ENCODE measurements at places on chromosomes 2 and 18. TPM values are rescaled to one million over a fixed set of nuclear protein-coding genes. Genes with fewer than 3 reads are reported as not detected.

DNA sequence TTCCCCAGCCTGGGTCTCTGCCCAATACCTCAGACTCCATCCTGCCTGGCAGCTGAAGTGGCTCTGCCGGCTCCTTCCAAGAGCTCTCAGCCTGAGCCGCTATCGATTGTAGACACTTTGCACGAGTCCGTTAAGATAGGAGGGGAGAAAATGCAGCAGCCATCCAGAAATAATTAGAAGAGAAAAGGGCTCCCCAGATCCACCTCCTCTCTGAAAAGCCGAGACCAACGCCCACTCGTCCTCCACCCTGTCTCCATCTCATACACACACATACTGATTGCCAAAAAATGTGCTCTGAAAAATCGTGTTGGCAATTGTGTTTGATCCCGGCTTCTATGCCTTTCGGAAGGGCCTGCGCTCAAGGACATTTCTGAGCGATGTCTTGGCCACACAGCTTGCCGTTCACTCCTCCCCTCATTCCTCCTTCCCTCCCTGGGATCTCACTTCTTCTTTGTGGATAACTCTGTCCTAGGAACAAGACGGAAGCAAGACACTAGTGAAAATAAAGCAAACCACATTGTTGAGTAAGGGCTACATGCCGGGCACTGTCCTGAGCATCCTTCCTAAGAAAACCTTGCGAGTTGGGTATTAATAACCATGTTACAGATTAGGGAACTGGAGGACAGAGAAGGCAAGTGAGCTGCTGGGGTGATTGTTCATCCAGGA, 372.8 kb upstream of the MYT1L start:
- no peak overlapping the region for H3K27ac ChIP-seq
- H3K36me3 ChIP-seq = no peaks in the 10 kb centered on the region
- no peaks in the 10 kb centered on the region for H3K27me3 ChIP-seq
- H3K4me1 ChIP-seq = peaks cover 23% of the 10 kb centered on the region
- H3K4me3 ChIP-seq = no peak overlapping the region

GRCh38 chr2:184685999-184686841, 87.9 kb downstream of the ZNF804A start:
- no peak overlapping the region for H3K27ac ChIP-seq
- no peaks in the 10 kb centered on the region for H3K36me3 ChIP-seq
- no peak for DNase-seq
- no peaks in the 10 kb centered on the region for H3K4me1 ChIP-seq

GRCh38 chr2:27683390-27684071, 19.8 kb downstream of the SLC4A1AP start:
- H3K27me3 ChIP-seq = no peaks in the 10 kb centered on the region
- H3K4me3 ChIP-seq = no peak overlapping the region
- peak overlapping the region; percentile 87 for H3K27ac ChIP-seq
- H3K4me1 ChIP-seq = peaks cover 25% of the 10 kb centered on the region
- H3K36me3 ChIP-seq = peaks cover 22% of the 10 kb centered on the region

DNA sequence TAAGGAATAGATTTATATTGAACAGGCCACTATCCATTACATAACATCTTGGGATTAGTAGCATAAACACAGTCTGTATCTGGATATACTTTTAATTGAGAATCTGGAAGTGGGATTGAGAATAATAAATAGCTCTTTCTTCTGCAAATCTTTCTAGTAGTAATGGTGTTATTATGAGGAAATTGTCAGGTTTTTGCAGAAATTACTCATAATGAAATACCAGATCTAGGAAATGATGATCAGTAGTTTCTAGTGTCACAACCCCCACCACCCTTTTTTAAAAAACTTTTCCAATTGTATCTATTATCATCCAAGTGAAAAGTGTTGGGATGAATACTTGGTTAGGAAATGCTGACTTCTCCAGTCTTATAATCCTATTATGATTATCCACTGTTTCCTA, 18.7 kb downstream of the NBEAL1 start:
- H3K4me1 ChIP-seq = peaks cover 13% of the 10 kb centered on the region
- H3K27me3 ChIP-seq = no peaks in the 10 kb centered on the region
- H3K36me3 ChIP-seq = no peaks in the 10 kb centered on the region
- peak overlapping the region; percentile 11 for H3K27ac ChIP-seq
- no peak for DNase-seq

- no peaks in the 10 kb centered on the region for H3K27me3 ChIP-seq
- H3K4me1 ChIP-seq = no peaks in the 10 kb centered on the region
- DNase-seq = no peak
- no peak overlapping the region for H3K4me3 ChIP-seq
Measured at GRCh38 chr18:51753365-51754057, 556.0 kb upstream of the MEX3C start.

DNA sequence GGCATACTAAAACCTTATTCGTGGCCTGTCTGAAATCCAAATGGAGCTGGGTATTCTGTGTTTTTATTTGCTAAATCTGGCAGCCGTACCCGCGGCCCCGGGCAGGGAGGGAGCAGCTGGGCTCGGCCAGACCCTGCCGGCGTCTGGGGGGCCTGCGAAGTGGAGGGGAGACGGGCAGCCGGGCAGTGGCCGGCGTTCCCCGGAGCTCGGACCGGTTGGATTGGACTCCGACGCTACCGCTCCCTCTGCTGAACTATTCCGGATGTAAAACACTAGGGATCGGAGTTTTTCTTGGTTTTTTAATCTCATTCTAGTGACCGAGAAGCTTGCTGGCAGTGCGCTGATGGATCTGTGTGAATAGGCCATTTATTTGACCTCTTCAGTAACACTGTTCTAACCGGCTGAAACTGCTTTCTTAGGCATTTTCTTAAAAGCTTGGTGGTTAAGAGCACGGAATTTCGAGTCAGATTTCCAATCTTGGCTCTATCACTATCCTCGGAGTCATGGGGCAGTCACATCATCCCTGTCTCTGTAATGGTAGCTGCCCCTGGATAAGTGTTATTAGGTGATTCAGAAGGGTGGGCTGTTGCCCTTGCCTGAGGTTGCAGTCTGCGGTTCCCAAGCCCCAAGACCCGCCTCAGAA, 694 bp downstream of the UNC50 start:
- peaks cover 67% of the 10 kb centered on the region for H3K4me1 ChIP-seq
- DNase-seq = no peak
- peak overlapping the region; percentile 89 for H3K4me3 ChIP-seq
- H3K27ac ChIP-seq = peak overlapping the region; percentile 93
- H3K27me3 ChIP-seq = no peaks in the 10 kb centered on the region

- H3K27ac ChIP-seq = no peak overlapping the region
- DNase-seq = no peak
- peaks cover 5% of the 10 kb centered on the region for H3K36me3 ChIP-seq
- peak overlapping the region; percentile 85 for H3K4me3 ChIP-seq
Measured at GRCh38 chr2:128316777-128317180, 1.9 kb downstream of the HS6ST1 start.

GRCh38 chr18:3468066-3468705, 18.2 kb downstream of the TGIF1 start:
- H3K27me3 ChIP-seq = no peaks in the 10 kb centered on the region
- DNase-seq = no peak
- no peak overlapping the region for H3K27ac ChIP-seq
- no peaks in the 10 kb centered on the region for H3K36me3 ChIP-seq

GRCh38 chr2:80256782-80257167, 47.8 kb downstream of the LRRTM1 start:
- H3K4me1 ChIP-seq = no peaks in the 10 kb centered on the region

DNA sequence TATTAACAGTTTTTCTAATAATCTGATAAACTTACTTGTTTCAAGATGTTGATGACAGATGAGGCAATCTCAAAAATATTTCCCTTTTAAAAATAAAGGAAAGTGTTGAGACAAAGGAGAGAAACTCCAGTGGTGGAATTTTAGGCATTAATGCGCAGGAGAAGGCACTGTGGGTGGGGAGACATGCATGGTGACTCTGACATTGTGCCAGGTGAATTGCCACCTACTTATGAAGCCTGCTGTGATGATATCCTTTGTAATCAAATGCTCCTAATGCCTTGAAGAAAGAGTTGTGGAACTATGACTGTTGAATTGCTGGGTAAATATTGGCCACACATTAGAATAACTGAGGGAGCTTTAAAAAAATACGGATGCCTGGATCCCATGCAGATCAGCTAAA, 101.4 kb downstream of the PLA2R1 start:
- H3K4me3 ChIP-seq = no peak overlapping the region
- no peak overlapping the region for H3K27ac ChIP-seq
- H3K27me3 ChIP-seq = peaks cover 4% of the 10 kb centered on the region
- DNase-seq = no peak
- H3K4me1 ChIP-seq = peaks cover 18% of the 10 kb centered on the region
- H3K36me3 ChIP-seq = no peaks in the 10 kb centered on the region

DNA sequence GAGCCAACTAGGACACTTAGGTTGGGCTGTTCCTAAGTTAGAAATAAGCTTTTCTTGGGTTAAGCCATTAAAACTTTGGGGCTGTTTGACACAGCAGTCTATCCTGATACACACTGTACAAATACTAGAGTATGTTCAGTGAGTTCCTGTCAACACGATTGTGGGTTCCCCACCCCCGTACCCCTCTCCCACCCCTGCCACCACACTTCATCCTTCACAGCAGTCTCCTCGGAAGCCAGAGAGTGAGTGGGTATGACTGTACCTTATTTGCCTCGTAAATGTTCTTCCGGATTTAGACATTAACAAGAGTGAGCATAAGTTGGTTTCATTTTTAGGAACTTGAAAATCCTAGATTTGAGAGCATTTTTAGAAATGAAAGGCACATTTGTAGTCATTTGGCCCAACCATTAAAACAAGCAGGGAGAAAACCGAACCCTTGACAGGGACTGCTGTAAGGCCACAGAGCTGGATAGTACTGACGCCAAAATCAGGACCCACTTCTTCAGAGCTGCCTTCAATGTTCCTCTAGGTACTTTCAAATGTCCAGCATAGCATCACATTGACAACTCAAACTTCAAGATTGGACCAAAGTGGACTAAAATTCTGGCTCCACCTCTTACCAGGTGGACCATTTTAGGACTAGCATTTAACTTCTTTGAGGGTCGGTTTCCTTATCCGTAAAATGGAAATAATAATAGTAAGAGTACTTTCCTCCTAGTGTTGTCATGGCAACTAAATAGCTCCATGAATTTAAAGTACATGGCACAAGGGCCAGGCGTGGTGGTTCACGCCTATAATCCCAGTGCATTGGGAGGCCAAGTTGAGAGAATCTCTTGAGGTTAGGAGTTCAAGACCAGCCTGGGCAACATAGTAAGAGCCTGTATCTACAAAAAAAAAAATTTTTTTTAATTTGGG, 166.3 kb upstream of the SERTAD2 start:
- peak overlapping the region; percentile 85 for H3K27ac ChIP-seq
- peak; percentile 72 for DNase-seq
- peaks cover 19% of the 10 kb centered on the region for H3K4me1 ChIP-seq

GRCh38 chr18:3612315-3612714, 162.3 kb downstream of the TGIF1 start:
- H3K27me3 ChIP-seq = no peaks in the 10 kb centered on the region
- no peak for DNase-seq
- H3K27ac ChIP-seq = no peak overlapping the region
- no peak overlapping the region for H3K4me3 ChIP-seq

DNA sequence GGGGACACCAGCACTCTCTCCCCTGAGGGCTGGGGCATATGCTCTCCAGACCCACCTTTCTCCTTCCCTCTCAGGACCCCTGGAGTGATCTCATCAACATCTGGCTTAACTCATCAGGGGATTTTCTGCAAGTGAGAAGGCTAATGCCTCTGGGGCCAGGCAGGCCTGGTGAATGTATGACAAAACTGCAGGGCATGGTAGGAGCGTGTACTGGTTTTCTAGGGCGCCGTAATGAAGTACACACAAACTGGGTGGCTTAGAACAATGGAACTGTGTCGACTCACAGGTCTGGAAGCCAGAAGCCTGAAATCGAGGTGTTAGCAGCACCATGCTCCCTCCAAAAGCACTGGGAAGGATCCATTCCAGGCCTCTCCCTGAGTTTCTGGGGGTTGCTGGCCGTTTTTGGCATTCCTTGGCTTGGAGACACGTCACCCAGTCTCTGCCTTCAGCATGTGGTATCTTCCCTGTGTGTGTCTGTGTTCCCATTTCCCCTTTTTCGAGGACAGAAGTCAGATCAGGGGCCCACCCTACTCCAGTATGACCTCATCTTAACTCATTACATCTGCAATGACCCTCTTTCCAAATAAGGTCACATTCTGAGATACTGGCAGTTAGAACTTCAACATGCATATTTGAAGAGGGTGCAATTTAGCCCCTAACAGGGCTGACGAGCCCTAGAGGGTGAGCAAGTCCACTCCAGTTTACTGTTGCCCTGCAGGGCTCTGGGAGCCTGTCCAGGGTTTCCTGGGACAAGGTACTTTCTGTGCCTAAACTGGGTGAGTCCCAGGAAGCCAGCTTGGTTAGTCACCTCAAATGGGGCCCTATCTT, 45.5 kb upstream of the CAB39 start:
- peak; percentile 62 for DNase-seq
- H3K4me1 ChIP-seq = peaks cover 80% of the 10 kb centered on the region
- peak overlapping the region; percentile 11 for H3K27ac ChIP-seq
- H3K27me3 ChIP-seq = no peaks in the 10 kb centered on the region

GRCh38 chr2:109647636-109648035, 33.5 kb downstream of the SOWAHC start:
- peaks cover 14% of the 10 kb centered on the region for H3K27me3 ChIP-seq
- H3K4me1 ChIP-seq = no peaks in the 10 kb centered on the region
- H3K36me3 ChIP-seq = no peaks in the 10 kb centered on the region

- peaks cover 3% of the 10 kb centered on the region for H3K4me1 ChIP-seq
- H3K27me3 ChIP-seq = peaks cover 5% of the 10 kb centered on the region
- H3K4me3 ChIP-seq = no peak overlapping the region
- H3K36me3 ChIP-seq = peaks cover 12% of the 10 kb centered on the region
Measured at GRCh38 chr2:10427618-10427949, 20.5 kb downstream of the ODC1 start.

LRATD1 gene
- not detected for total RNA-seq

SP5 gene
- total RNA-seq = not detected

MRPS5 gene
- total RNA-seq = 90.4 TPM

DYTN gene
- not detected for total RNA-seq

RTTN gene
- 32.0 TPM for total RNA-seq

FLACC1 gene
- 0.84 TPM for total RNA-seq

CACNB4 gene
- 0.15 TPM for total RNA-seq

KCMF1 gene
- total RNA-seq = 109 TPM

Measured in activated naive CD4-positive, alpha-beta T cell treated with anti-CD3 and anti-CD28 coated beads for 36 hours (primary cell).